ENCODE measurements at places on chromosomes 11 and 22.

- peak; percentile 89 for DNase-seq
Measured at GRCh38 chr11:36746886-36747710, 149.1 kb upstream of the RAG2 start.

DNA sequence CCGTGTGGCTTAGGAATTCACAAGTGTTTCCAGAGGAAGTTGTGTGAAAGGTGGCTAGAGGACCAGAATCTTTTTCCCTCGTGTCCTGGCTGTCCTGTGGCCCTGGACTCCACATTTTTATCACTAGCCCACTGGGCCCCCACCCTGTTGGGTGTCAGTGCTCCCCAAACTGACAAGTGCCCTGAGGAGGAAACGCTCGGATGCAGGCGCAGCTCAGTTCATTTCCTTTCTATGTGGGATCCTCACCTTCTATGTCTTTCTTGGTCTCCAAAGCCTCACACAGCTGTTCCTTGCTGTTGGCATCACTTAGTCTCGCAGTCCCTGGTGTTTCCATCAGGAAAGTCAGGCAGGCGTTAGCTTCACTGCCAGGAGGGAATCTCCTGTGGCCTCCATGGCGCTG lies 68.0 kb upstream of the KCNQ1OT1 start:
- no peak for DNase-seq

- no peak for DNase-seq
Measured at GRCh38 chr22:43289531-43289963, 53.6 kb downstream of the SCUBE1 start.

DNA sequence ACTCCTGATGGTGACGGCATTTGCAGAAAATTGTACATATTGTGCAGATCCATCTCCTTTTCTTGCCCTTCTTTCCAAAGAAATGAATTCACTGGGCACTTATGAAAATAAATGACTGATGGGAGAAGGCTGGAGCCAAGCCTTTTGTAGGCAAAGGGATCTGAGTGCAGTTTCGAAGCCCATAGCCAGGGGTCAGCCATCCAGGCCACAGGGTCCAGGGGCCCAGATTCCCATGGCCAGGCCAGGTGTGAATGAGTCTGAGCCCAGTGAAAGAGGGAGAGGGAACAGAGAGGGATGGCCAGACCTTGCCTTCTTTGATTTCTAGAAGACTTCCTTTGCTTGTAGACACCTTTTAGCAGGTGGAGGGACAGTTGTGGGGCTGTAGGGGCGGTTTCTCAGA lies 209.1 kb downstream of the KIRREL3 start:
- DNase-seq, result no peak

DNA sequence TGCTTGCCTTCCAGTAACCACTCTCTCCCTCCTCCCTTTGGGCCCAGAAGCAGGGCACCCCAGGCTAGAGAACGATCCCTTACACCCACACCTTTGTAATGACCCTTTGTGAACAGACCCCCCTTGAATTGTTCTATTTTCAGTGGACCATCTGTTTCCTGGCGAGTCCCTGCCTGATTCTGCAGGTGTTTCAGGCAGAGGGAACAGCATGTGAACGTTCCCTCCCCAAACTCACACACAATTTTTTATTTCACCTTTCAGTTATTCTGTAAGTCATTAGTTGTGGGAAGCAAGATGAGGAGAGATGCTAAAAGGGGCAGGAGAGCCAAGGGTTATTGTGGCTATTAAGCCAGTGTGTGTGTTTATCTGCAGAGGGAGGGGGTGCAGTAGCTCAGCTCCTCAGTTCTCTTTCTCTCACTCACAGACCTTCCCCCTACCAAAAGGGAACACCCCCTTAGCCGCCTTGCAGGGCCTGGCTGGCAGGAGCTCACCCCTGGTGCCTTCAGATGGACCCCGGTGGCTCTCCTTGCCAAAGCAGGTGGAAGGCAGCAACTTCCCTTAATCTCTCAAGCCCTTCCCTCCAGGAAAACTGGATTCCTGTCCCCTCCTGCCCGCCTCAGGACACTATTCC lies 64.8 kb upstream of the SPON1 start:
- DNase-seq, result no peak

DNA sequence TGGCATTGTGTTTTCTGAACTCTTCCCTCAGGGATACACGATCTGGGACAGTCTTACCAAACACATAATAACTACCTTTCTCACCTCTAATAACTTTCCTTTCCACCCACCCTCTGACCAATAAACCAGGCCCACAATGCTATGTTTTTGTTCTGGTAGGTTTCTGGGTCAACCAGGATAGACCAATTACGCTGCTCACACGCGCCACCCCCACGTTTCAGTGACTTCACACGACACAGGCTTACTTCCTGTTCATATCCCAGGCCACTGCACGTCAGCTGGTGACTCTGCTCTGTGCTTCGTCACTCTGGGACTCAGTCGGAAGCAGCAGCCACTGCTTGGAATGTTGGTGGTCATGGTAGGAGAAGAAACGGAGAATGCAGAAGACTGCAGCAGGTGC lies 2.5 kb downstream of the KRTAP5-4 start:
- DNase-seq, result no peak

- DNase-seq, result no peak
Measured at GRCh38 chr22:23904573-23905254, 10.5 kb downstream of the MIF start.

GRCh38 chr11:11884774-11885481 lies 43.2 kb downstream of the USP47 start:
- peak; percentile 12 for DNase-seq

DNA sequence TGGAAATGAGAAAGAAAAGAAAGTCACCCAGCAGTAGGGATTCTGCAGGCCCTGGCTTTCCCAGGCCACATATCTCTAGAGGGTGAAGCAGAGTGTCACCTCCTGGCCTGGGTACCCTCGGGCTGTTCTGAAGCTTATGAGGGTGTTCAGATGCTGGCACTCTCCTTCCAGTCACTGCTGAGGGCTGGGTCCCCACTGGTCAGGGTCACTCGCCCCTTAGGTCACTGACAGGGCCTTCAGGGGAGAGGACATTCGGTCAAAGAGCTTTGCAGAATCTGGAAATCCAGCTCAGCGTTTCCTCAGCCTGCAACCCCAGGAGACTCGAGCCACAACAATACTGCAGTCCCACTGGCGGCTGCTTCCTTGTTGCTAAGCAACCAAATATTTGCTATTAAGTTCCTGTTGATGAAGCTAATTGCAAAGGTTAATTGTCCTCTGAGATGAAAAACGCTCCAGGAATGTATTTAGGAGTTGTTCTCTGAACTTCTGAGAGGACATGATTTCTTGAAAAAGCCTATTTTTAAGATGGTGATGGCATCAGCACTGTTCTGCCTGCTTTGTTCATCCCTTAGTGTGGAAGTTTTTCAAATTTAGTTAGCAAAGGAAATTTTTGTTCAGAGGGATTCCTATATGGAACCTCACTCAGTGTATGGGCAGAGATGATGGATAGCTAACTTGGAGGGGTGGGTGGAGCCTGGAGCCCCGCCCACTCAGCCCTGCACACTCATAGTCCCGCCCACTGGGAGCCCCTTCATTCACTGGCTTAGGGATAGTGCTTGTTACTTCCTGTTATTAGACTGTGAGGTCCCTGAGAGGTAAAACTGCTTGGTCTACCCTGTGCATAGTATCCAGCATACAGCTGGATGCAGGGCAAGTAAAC lies 109.2 kb downstream of the CSNK2A3 start:
- DNase-seq, result peak; percentile 19

DNA sequence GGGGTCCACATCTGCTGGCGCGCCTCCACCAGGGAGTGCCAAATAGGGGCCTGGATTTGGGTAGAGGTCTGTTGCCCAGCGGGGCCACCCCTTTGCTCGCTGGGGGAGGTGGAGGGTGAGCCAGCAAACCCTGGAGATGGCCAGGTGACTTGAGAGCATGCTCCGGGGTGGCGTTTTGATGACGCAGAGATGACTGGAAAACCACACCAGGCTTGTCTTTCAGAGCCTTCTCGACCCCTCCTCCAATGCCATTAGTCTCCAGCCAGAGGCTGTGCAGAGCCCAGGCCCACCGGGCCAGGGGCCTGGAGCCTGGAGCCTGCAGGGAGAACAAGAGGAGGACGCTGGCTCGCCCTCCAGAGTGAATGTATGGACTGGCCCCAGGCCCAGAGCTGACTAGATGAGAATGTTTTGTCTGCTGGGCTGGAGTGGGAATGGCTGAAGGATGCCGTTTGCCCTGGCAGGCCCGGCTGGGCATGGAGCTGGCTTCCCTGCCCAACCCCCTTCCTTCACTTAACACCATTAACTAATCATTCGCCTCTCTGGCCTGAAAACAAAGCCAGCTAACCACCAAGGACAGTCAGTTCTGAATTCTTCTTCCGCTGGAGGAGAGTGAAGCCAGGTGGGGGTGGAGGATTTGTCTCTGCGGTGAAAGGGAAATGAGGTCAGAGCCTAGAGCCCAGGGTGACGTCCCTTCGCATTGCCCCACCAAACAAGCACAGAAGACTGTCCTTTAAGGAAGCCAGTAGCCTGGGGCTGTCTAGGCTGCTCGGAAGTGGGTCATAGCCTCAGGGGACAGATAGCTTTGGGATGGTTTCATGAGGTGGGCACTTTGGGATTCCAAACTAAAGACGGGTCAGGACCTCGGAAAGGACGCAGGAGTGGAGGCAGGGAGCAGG lies 1.6 kb upstream of the MCAM start:
- DNase-seq, result peak; percentile 60

DNA sequence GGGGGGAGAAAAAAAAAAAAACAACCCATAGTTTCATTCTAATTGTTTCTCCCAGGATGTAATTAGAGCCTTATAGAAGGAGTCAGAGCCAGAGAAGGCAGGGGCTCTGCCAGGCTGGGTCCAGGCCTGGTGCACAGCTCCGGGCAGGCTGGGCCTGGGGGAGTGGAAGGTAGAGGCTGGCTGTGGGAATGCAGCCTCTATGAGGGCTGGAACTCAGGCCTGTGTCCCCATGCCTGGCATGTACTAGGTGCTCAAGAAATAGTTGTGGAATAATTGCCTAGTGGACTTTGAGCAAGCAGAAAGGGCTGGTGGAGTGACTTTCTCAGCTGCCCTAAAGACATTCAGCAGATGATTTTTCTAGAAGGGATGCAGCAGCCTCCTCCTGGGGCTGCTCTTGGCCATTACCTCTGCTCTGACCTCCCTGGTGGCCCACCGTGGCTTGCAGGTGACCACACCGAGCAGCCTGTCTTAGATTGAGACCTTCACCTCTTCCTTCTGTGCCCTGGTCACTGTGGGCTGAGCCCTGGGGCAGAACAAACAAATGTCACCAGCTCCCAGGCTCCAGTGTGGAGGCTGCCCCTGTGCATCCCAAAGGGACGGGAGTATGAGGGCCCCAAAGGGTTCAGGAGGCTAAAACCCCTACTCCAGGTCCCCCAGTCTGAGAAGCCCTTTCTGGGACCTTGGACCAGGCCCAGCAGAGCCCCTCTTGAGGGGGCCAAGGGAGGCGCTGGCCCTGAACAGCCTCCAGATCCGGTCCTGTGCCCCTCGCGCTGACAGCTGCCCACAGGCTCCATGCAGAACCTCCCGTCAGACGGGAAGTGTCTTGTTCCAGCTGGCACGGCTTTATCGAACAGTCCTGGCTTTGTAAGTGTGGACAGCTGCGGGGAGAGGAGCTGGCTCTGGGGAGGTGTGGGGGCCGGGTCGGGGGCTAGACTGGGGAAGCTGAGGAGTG lies 18.8 kb downstream of the MYEOV start:
- DNase-seq, result no peak

- peak; percentile 70 for DNase-seq
Measured at GRCh38 chr22:22692707-22693530, 48.5 kb downstream of the GGTLC2 start.

DNA sequence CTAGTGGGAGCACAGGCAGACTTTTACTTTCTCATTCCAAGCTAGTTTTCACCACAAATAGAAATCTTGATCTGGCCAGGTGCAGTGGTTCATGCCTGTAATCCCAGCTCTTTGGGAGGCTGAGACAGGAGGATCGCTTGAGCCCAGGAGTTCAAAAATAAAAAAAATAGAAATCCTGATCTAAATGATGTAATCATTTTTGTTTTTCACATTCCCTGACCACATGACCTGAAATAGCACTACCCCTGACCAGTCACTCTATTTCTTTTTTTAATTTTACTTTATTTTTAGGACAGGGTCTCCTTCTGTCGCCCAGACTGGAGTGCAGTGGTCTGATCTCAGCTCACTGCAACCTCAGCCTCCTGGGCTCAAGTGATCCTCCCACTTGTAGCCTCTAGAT lies 2.3 kb upstream of the TCN2 start:
- no peak for DNase-seq

DNA sequence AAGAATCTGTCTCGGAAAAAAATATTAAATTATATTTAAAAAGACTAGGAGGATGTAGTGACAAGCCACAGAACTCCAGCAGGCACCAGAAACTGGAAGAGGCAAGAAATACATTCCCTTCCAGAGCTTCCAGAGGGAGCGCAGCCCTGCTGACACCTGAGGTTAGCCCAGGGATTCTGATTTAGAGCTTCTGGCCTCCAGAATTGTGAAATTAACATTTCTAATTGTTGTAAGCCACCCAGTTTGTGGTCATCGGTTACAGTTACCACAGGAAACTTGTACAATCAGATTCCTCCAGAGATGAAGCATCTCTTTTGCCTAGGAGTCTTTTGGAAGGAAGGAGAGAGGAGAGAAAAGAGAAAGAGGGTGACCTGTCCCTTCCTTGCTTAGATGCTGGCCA lies 6.4 kb upstream of the UBASH3B start:
- DNase-seq, result no peak

GRCh38 chr22:46126853-46127385 lies 23.4 kb upstream of the PPARA start:
- DNase-seq, result no peak

GRCh38 chr11:65448074-65448417 lies 25.4 kb downstream of the NEAT1 start:
- DNase-seq, result no peak

DNA sequence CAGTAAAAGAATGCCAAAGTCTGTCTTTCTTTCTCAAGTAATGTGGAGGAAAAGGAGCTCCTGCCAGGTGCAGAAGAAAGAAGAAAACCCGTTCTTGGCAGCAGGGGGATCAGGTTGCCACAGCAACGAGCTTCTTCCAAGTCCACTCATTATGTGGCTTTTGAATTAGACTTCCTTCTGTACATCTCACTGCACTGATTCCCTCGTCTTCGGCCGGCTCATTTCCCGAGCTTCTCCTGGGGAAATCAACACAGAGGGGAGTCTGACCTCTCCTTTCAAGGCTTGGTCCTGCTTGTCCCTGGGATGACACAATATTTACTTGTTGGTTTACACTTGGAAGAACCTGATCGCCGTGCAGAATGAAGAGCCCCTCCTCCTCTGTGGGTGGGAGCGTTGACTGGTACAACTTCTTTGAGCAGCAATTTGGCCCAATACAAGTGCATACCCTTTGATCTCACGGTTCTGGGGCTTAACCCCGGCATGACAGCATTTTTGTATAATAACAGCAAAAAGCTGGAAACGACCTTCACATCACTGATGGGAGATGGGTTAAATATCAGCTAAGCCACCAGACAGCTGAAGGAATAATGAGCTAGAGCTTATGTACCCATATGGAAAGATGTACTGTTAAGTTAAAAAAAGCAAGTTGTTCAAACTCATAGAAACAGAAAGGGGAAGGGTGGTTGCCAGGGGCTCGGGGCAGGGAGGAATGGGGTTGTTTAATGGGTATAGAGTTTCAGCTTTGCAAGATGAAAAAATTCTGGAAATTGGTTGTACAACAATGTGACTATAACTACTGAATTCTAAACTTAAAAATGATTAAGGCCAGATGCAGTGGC lies 35.4 kb downstream of the MCHR1 start:
- no peak for DNase-seq

- DNase-seq, result no peak
Measured at GRCh38 chr11:73330569-73331093, 22.6 kb downstream of the ARHGEF17 start.
